Right atrium auricular region (tissue), 2 donors: ENCODE measurements at places on chromosomes 7 and 10. TPM values are rescaled to one million over a fixed set of nuclear protein-coding genes. Genes with fewer than 3 reads are reported as not detected.

- DNase-seq, result no peak
Measured at GRCh38 chr10:123149162-123149567, 1.2 kb downstream of the HMX2 start.

- DNase-seq, result no peak
Measured at GRCh38 chr10:46268076-46268881, 18.5 kb upstream of the ANTXRL start.

DNA sequence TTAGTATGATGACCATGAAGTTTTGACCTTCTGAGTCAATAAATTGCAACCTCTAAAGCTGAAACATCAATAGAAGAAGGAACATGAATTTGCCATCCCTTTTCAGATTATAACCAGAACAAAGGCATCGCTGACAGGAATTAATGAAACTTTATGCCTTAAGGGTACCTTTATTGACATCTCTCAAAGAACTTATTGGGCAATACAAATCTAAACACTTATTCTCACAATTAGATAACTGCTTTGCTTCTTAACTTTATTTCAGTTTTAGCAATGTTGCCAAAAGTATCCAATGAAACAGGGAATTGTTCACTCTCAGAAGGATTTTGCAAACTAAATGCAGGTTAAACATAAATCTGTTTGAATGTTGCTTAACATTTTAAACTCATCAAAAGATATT, 116.0 kb downstream of the ELAPOR2 start:
- no peak for DNase-seq

GRCh38 chr10:35097510-35097909, 7.4 kb upstream of the CUL2 start:
- DNase-seq, result no peak

DNA sequence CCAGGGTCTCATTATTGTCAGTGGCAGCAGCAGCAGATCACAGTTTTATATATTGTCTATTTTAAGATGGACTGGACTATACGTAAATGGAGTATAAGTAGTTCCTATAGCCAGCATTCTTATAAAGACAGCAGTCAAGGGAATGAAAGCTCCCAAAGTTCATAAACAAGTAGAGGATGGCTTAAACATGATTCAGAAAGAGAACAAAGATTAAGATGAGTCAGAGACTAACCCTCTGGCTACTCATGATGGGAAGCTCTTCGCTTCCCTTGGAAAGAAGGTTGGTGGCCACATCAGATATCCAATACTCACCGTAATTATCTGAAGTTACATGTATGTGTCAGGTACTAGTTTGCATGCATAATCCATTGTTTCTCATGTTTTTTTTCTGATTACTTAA, 277.0 kb downstream of the INHBA start:
- DNase-seq, result no peak

- peak; percentile 40 for DNase-seq
Measured at GRCh38 chr10:93062514-93063143, 2.0 kb downstream of the CYP26C1 start.

- DNase-seq, result no peak
Measured at GRCh38 chr7:79308192-79308591, 145.3 kb downstream of the MAGI2 start.

DNA sequence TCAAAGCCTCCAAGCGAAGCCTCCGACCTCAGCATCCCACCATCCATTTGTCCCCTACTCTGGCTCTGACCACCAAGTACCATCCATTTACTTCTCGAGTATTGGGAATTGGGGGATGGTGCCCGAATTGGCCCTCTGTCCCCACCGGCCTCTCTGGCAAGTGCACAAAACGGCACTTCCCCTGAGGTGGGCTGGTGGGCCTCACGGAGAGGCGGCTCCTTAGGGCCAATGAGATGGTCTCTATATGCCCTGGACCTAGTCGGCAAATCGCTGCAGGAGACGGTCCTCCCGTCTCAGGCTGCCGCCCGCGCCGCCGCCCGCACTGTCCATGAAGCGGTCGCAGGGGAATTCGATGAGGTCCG, 2.8 kb downstream of the TRIL start:
- DNase-seq, result no peak

GRCh38 chr7:2116989-2117591, 115.7 kb downstream of the MAD1L1 start:
- DNase-seq, result no peak

DNA sequence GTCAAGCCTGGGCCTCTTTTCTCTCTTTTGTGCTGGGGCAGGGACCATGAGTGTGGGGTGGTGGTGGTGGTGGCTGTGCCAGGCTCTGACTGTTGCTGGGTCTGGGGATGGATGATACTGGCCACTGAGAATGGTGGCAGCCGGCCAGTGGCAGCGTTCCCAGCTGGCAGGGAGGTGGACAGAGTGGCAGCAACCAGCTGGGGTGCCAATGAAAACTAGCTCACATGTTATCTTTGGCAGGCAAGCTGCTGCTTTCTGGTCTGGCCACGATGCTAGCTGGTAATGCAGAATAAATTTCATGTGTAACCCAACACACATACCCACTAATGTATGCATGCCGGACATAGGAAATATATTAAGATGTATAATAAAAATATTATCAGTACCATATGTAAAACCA, 95.0 kb upstream of the SLC26A5 start:
- DNase-seq, result no peak

DNA sequence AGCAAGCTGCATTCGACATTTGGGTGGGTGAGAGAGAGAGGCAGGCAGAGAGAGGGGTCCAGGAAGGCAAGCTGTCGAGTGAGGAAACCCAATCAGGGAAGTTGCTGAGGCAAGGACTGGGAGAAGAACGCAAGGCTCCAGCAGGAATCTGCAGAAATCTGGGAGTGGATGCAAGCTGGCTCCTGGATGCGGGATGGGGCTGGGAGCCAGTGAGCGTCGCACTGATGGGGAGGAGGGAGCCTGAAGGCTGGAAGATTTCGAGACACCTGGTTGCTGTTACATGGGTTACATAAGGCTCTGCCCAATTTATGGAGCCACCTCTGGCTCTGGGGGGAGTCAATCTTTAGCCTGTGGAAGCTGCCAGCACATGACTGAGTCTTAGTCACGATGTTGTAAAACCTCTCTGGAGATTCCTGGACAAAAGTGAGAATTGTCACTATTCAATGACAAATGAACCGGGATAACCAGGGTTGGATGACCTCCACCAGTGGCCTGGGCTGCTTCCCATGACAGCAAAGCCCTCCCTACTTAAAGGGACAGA, 51.1 kb upstream of the ADRB1 start:
- no peak for DNase-seq

DNA sequence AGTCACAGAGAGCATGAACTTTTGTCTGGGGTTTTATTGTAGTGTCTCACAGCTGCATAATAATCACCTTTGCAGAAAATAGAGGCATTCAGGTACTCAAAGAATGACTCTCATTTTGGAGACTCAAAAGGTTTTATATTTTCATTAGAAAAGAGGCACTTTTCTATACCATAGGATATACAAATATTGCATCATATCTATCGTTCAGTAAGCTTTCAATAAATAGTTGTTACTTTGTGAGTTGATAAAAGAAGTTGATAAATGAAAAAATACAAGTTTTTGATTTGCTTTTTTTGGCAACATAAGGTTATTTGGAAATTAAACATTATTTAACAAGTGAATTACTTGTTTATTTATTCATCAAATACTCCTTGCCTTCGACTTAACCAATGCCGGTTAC, 279.9 kb downstream of the ARL4A start:
- DNase-seq, result no peak

GRCh38 chr10:124592736-124593430, 131.3 kb downstream of the LHPP start:
- DNase-seq, result no peak

DNA sequence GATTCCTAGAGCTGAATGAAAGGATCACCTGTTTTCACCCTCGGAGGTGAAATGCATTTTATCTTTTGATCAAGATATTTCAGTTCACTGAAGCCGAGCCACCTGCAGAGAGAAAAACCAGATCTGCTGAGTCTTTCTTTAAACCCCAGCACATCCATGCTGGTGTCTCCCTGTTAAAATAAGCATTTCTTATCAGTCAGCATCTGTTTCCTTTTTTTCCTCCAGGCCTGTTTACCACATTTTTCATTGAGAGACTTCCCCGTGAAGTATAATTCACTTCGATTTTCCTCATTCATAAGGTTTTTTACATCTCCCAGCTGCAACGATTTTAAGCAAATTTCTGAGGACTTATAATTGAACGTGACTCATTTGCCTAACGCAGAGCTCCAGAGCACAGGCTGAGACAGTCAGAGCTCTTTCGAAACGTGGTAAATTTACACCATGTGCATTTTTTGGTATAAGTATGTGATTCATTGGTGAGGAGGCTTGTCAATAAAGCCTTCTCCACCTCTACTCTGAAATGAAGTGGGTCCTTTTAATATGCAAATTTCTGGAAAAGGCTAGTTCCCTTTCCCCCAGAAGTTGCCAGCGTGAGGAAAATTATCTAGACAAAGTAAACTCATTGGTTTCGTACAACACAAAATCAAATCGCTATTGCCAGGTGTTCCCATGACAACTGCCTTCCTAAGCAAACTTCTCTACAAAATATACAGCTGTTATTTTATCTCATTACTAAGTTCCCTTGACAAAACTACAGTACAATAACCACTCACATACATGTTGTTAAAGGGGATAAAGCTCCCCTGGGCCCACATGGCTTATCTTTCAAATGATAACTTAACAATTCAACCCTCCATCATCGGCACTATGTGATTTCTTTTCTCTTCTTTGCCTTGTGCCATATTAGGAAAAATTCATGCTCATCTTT, 374.8 kb upstream of the AKR1E2 start:
- no peak for DNase-seq

GRCh38 chr7:130418306-130418705, 22.5 kb downstream of the CEP41 start:
- DNase-seq, result no peak

- no peak for DNase-seq
Measured at GRCh38 chr10:12287772-12288171, 61.6 kb upstream of the CAMK1D start.

DNA sequence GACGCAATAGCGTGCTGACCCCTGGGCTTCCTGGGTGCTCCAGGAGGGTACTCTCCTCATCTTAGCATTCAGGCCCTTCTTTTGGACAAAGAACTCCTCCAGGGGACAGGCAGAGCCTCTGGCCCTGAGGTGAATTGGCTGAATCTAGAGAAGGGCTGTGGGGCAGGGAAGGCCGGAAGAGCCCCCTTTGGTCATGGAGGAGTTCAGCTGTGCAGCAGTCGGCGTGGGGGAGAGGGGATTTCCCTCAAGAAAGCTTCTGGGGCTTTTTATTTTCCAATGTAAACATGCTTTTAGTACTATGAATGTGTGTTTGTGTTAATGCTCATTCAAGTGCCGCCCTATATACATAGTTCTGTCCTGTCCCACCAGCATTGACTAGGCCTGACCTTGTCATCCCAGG, 38.8 kb downstream of the FIGNL1 start:
- no peak for DNase-seq

- no peak for DNase-seq
Measured at GRCh38 chr7:69219381-69219780, 378.9 kb upstream of the AUTS2 start.

The UPF2 gene
- total RNA-seq, result 11.8 TPM

The FGFR2 gene
- 2.8 TPM for total RNA-seq

The IFRD1 gene
- total RNA-seq, result 11.2 TPM

The SUN3 gene
- not detected for total RNA-seq
